ENCODE measurements at places on chromosomes 13 and 19.

GRCh38 chr19:43626838-43627237 is 7.4 kb upstream of the ZNF428 start:
- DNase-seq, result no peak

- no peak for DNase-seq
These were observed 361.6 kb downstream of the TDRD3 start for GRCh38 chr13:60758637-60759036.

- no peak for DNase-seq
These were observed 143.2 kb upstream of the ZNF507 start for GRCh38 chr19:32202244-32202643.

GRCh38 chr19:4023600-4024398 is 16.3 kb downstream of the PIAS4 start:
- DNase-seq, result no peak

- no peak for DNase-seq
These were observed 110.1 kb downstream of the FLT1 start for GRCh38 chr13:28384789-28385188.

DNA sequence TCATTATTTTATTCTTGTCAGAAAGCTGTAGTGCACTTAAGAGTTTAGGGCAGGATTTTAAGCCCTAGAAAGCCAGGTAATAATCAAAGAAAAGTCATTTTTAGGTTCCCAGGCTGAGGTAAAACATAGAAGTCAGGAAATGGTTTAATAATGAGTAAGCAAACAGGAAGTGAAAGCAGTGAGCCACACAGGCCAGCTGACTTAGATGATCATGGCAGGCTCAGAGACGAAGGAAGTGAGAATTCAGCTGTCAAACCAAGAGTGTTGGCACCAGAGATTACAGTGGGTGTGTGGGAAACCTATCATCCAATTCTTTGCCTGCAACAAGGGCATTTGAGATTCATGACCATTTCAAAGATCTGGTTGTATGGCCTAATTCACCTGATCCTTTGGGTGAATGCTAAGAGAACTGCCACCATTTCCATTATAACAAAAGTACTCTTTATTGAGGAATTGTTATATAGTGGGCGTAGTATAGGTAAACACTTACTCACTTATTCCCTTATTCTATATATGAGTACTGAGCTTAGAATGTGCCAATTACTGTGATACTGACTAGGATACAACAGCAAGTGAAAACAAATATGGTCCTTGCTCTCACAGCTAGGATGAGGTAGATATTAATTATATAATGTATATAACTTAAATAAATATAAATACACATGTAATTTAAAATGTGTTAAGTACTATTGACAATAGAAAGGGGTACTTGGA is 103.7 kb upstream of the EDNRB start:
- DNase-seq, result peak; percentile 19

- DNase-seq, result no peak
These were observed 29.0 kb downstream of the EXOSC8 start for GRCh38 chr13:37029617-37030016.

- no peak for DNase-seq
These were observed 43.1 kb downstream of the TSHZ3 start for GRCh38 chr19:31306006-31306753.

DNA sequence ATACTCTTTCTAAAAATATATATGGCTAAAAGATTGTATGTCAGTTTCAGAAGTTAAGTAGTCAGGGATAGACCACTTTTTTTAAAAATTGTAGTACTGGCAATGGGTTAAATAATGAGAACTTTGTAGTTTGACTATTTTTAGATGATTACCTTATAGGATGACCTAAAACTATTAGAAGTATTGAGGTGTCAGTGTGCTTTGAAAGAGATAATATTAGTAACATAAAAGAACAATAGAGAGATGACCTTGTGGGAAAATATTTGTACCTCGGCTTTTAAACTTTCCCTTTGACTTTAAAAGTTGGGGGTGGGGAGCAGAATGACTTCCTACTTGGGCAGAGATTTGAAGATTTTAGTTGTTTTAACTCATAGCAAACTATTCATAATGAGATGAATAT is 48.3 kb downstream of the SLAIN1 start:
- DNase-seq, result no peak

DNA sequence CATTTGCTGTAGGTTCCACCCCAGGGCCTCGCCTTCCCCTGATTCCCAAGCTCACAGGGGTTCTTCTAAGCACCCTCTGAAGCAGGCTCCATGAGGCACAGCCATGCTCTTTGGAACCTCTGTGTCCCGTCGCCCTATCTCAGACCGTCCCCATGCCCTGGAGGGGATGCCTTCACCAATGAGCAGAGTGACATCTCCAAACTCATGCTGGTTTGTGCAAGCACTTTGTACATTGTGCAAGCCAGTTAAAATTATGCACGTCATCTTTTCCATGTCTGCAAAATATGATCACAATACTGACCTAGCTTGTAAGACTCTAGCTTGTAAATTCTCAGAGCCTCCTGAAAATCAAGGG is 46.5 kb upstream of the RAP2A start:
- no peak for DNase-seq

- DNase-seq, result no peak
These were observed 8.8 kb upstream of the SPART start for GRCh38 chr13:36354842-36355623.

DNA sequence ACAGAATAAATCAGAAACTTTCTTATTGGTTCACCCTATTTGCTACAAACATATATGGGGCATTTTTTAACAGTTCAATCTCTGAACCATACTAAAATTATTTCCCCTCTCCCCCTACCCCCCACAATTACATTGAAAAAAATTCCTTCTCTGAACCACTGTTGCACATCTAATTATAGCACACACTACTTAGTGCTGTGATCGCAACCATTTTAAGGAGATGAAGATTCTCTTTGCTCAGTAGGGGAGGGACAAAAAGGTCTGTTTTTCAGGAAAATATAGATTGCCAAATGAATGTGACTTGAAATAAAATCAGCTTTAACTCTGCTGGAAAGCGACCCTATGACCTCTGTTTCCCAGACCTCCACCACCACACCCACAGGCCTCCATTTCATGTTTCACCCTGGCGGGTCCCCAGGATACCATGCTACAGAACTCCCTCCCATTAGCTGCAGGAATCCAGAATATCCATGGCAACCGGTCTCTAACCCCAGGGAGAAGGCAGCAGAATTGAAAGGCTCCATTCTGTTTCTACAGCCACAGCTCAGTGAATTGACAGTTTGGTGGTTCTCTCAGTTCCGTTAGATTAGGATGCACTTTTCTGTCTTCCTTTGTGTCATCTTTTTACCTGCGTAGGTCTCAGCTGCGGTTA is 286.3 kb downstream of the TBC1D4 start:
- no peak for DNase-seq

- DNase-seq, result no peak
These were observed 28.6 kb downstream of the MARK4 start for GRCh38 chr19:45279587-45280192.

GRCh38 chr19:3656073-3656746 is 29.6 kb upstream of the CACTIN start:
- DNase-seq, result no peak

GRCh38 chr19:46564701-46565100 is 36.4 kb upstream of the CALM3 start:
- DNase-seq, result no peak

GRCh38 chr13:92727118-92727517 is 499.5 kb upstream of the GPC6 start:
- DNase-seq, result no peak

- no peak for DNase-seq
These were observed 16.7 kb upstream of the POSTN start for GRCh38 chr13:37615276-37615675.

GRCh38 chr19:31152906-31153305 is 196.3 kb downstream of the TSHZ3 start:
- DNase-seq, result no peak

- DNase-seq, result peak; percentile 67
These were observed 705 bp downstream of the STXBP2 start for GRCh38 chr19:7637374-7638256.

GRCh38 chr13:100608906-100609305 is 20.3 kb upstream of the GGACT start:
- no peak for DNase-seq

DNA sequence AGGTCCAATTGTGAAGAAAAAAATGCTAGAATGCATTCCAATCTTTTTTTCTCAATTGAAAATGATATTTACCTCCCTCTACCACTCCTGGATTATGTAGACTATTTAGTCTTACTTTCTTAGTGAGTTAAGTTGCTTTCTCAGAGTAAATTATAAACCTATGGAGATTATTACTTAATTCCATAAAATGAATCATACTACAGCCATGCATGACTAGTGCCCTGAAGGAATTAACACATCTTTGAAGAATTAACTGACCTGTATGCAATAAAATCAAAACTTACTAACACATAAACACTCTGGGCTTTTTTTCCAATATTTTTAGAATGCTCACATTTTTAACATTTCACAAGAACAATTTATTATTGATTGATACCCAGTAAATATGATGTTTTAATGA is 379.4 kb upstream of the DACH1 start:
- no peak for DNase-seq

- DNase-seq, result no peak
These were observed 17.4 kb downstream of the ZNF331 start for GRCh38 chr19:53555352-53555751.

DNA sequence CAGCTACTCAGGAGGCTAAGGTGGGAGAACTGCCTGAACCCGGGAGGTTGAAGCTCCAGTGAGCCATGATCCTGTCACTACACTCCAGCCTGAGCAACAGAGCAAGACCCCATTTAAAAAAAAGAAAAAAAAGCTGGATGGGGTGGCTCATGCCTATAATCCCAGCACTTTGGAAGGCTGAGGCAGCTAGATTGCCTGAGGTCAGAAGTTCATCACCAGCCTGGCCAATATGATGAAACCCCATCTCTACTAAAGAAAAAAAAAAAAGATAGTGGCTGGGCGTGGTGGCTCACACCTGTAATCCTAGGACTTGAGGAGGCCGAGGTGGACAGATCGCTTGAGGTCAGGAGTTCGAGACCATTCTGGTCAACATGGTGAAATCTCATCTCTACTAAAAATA is 15.0 kb downstream of the LTBP4 start:
- no peak for DNase-seq

DNA sequence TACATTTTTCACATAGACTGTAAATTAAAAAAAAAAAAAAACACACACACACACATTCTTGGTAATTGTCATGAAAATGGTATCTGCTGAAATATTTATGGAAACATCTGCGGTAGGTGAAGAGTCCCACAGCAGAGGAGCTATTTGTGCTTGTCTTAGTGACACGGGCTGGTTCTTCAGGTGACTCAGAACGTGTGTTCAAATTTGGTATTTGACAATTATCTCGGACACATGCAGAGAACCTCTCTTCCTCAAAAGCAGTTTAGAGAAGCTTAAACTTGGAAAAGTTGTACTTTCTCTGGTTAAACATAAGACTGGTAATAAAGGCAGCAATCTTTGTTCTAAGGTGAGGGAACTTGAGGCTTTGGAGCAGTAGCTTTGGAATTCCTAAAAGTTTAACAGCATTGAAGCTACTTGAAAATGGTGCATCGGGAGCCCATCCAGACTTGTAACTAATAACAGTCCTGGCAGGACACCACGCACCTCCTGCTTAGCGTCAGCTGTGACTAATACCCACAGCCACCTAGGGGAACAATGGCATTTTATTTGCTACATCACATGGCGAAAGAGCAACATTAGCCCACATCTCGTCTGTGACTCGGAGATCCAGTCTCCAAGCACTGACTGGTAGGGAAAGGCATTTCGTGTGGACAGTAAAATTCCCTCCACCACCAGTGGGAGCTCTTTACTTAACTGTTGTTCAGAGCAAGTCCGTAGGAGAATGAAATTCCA is 1505.1 kb upstream of the SLC10A2 start:
- peak; percentile 56 for DNase-seq

DNA sequence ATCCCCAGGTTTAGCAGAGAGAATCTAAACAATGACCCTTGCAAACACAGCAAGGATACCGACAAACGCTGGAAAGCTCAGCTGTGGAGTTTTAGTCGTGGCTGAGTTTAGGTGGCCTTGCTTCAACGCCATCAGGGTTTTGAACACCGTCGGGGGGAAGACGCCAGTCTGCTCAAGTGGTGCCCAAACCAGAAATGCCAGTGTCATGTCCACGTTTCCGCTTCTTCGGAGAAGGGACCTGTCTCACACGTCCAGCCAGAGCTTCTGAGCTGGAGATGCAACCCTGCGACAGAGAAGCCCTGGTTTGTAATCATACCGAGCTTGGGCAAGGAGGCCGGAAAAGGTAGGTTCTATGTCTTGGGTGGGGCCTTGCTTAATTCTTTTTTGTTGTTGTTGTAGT is 42.6 kb upstream of the ATP11A start:
- DNase-seq, result no peak

DNA sequence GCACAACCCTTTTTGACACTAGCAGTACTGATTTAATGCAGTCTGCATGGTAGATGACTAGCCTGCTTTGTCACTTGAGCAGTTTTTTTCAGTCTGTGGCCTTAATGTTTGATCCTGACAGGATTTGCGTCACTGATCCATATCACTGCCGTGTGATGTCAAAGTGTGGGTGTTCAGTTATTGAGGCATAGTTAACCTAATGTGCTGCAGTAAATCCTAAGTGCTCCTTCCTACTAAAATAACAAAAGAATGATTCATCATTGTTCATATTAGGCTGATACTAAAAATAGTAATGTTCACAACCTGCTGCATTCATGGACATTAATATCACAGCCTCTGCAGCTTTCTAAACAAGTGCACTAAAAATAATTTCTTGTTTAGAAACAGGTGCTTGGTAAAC is 121.9 kb upstream of the MLNR start:
- DNase-seq, result no peak

DNA sequence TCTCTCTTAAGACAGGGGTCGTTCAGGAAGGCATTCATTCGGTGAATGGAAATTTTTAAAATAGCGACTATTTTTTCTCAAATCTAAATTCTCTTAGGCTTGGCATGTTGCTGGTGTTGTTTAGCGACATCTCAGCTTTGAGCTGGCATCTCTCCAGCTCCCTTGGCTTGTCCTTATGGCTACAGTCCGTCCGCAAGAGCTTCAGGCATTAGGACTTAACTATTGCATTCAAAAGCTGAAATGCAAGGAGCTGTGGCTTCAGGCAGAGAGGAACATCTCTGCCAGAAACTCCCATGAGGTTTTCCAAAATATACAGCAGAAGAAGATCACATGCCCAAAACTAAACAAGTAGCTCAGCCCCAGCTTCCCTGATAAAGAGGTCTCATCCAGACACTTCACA is 578.5 kb downstream of the EFNB2 start:
- DNase-seq, result peak; percentile 33

DNA sequence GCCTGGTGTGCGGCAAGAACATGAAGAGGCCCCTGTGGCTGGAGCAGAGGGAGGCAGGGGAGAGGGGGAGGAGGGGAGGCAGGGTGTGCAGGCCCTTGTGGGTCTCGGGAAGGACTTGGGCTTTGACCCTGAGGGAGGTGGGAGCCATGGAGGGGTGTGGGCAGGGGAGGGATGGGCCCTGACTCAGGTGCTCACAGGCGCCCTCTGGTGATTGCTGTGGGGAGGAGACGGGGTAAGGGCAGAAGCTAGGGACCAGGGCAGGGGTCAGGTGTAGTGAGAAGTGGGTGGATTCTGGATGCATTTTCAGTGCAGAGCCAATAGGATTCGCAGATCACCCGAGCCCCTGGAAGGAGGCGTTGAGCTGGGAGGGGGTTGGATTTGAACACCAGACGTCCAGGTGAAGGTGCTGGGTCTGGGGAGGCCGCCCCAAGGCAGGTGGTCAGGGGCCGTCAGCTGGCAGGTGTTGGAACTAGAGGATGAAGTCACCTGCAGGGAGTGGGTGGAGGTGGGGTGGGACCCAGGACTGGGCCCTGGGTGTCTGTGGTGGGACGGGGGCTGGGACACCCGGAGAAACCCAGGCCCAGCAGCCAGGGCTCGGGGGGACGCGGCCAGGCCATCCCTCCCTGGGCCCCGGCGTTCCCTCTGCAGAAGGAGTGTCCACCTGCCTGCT is 185.4 kb downstream of the KDM4B start:
- DNase-seq, result no peak

Measured in left cardiac atrium (tissue), 4 donors.